ENCODE measurements at places on chromosomes 5 and 9.

GRCh38 chr5:24080046-24080445, 564.7 kb downstream of the CDH10 start:
- DNase-seq: no peak

- no peak for DNase-seq
These were observed 62.3 kb downstream of the LHFPL2 start for GRCh38 chr5:78586251-78586650.

DNA sequence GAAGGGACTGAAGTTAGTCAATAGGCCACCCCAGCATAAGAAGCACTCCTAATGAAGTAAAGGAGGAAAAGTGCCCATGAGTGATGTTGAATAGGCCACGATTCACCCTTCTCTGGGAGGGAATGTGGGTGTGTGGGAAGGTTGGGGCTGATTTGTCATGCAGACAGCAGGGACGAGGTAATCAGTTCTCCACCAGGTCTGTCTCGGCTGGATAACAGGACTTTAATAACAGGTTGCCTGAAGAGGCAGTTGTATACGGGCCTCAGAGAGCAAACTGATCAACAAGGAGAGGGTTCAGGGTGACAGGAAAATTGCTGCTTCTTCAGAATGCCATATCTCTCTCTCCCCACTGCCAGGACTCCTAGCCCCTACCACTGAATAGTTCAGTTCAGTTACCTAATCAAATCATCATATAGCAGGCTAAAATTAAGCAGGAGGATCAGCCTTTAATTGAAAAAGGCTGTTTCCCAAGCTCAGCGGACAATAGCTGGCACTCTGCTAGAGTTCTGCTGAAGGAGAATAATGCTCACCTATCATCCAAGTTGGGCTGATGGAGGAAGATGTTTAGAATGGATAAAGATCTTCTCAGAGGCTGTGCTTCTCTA, 43.6 kb upstream of the SMIM32 start:
- DNase-seq: no peak

GRCh38 chr5:93329756-93330155, 251.3 kb downstream of the NR2F1-AS1 start:
- DNase-seq: no peak

- no peak for DNase-seq
These were observed 66.3 kb downstream of the FBXL7 start for GRCh38 chr5:15566306-15566705.

GRCh38 chr9:137083394-137084004, 3.3 kb upstream of the MAN1B1 start:
- DNase-seq: no peak

DNA sequence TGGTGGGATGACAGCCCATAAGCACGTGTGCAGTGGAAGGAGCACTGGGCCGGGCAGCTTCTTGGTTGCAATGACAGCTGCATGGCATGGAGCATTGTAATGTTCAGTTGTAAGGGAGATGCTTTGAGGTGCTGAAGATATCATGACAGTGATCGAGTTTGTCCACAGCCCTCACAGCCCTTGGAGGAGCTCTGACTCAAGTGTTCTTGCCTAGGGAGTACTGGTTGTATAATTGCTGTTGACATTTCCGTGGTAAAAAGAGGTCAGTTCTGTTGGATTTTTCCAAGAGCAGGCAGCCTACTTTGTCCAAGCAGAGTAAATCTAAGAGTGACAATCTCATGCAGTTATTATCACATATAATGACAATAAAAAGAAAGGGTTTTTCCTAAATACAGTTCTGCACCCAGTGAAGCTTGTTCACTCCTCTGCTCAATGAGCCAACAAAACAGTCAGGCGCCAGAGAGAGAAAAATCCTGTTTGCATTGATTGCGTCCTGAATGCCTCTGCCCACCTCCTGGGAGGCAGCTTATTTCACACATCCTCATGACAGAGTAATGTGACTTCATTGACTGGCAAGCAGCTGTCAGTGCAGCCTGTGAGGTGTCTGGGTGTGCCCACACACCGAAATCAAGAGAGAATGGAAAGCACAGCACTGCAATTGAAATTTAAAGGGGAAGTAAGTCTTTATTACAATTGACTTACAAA, 248.0 kb downstream of the NTRK2 start:
- no peak for DNase-seq

GRCh38 chr9:3939820-3940219, 360.0 kb downstream of the GLIS3 start:
- no peak for DNase-seq

GRCh38 chr5:107028938-107029337, 641.8 kb downstream of the EFNA5 start:
- DNase-seq: no peak
